Gastrocnemius medialis (tissue), 4 donors: ENCODE measurements at places on chromosomes 4 and X. TPM values are rescaled to one million over a fixed set of nuclear protein-coding genes. Genes with fewer than 3 reads are reported as not detected.

The ARR3 gene
- total RNA-seq = not detected

The SPOCK3 gene
- 0.36 TPM for total RNA-seq

The PRSS12 gene
- not detected for total RNA-seq

The CENPVL1 gene
- not detected for total RNA-seq

The PDE6B gene
- not detected for total RNA-seq

The TRPC5OS gene
- total RNA-seq = not detected

The RRAGB gene
- total RNA-seq = 9.0 TPM

DNA sequence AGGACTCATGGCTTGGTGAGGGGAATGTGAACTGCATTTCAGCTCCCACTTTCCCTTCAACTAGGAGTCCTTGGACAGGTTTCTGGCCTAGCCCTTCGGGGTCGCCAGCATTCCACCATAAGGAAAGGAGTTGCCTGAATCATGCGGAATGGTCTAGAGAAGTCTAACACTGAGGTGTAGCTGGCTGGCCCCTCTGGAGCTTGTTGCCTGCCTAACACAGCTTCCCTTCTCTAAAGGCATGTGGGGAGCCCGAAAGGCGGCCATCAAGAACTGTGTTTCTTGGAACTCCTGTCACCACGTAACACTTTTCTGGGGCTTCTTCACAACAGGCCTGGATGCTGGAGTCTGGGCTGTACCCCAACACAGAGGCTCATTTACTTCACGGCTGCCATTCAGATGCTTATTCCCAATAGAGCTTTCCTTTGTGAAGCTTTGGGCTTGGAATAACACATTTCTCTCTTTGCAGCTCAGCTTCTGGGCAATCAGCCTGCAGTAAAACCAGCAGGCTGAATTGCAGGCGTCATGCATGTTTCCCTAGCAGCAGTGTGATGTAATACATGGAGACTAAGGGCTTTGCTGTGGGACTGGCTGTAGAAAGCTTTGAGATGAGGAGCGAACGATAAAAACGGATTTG is 5.4 kb downstream of the GABRQ start:
- DNase-seq = no peak
- no peaks in the 10 kb centered on the region for H3K36me3 ChIP-seq
- H3K4me3 ChIP-seq = no peak overlapping the region
- no peaks in the 10 kb centered on the region for H3K4me1 ChIP-seq

- no peaks in the 10 kb centered on the region for H3K4me1 ChIP-seq
- H3K4me3 ChIP-seq = no peak overlapping the region
- no peak for DNase-seq
- no peak overlapping the region for H3K27ac ChIP-seq
Observed at GRCh38 chrX:13014111-13015096, 30.0 kb downstream of the FAM9C start.

DNA sequence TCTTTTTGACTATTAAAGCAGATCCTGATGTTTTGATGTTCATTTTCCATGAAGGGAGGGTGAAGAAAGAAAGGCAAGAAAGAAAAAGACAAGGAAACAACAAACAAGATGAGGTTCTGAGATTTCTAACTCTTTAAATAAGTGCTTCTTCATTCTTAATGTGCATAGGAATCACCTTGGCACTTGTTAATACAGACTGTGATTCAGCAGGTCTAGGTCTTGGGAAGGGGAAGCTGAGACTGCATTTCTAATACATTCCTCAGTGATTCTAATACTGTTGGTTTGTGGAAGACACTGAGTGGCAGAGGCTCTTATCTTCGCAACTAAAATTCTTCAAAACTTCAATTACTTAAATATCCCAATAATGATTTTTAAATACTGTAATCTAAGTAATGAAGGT is 95.2 kb upstream of the NAP1L5 start:
- H3K27ac ChIP-seq = no peak overlapping the region
- no peak overlapping the region for H3K4me3 ChIP-seq
- peaks cover 3% of the 10 kb centered on the region for H3K4me1 ChIP-seq
- no peaks in the 10 kb centered on the region for H3K36me3 ChIP-seq

GRCh38 chr4:182576601-182577289 is 333.5 kb downstream of the TENM3 start:
- DNase-seq = no peak
- H3K27me3 ChIP-seq = no peaks in the 10 kb centered on the region
- H3K36me3 ChIP-seq = no peaks in the 10 kb centered on the region
- no peak overlapping the region for H3K4me3 ChIP-seq
- H3K27ac ChIP-seq = no peak overlapping the region
- H3K4me1 ChIP-seq = no peaks in the 10 kb centered on the region

GRCh38 chr4:146674829-146675570 is 36.3 kb downstream of the POU4F2 start:
- H3K27ac ChIP-seq = no peak overlapping the region
- no peaks in the 10 kb centered on the region for H3K27me3 ChIP-seq
- H3K36me3 ChIP-seq = no peaks in the 10 kb centered on the region
- no peaks in the 10 kb centered on the region for H3K4me1 ChIP-seq

- DNase-seq = no peak
- no peaks in the 10 kb centered on the region for H3K36me3 ChIP-seq
Observed at GRCh38 chr4:83170952-83171399, 56.4 kb upstream of the PLAC8 start.

DNA sequence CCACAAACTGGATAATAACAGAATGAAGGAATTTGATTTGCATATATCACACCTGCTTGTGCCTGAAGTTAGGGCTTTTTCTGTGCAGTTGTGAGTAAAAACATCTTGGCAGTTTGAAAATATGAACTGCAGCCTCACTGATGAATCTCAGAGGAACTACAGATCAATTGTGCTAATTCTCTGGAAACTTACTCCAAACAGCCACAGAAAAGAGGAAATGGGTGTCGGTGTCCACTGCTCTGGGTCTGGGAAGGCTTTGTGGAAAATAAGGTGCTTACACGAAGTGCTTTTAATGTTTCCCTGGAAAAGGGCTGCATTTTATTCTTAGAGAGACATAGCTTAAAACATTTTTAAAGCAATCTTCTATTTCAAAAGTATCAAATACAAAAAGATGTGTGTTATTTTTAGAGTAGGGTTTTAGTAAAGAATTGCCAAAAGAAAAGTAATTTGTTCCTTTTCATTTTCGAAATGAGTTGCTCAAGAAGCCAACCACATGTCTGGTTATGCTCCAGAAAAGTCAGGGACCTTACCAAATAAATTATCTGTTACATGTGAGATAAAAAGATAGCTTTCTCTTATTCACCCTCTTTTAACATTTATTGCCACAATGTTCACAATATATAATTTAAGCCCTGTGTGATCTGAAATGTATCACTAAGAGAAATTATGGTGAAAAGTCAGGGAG is 240.1 kb downstream of the FRAS1 start:
- no peak overlapping the region for H3K27ac ChIP-seq
- peaks cover 8% of the 10 kb centered on the region for H3K4me1 ChIP-seq
- DNase-seq = no peak
- no peaks in the 10 kb centered on the region for H3K27me3 ChIP-seq
- no peaks in the 10 kb centered on the region for H3K36me3 ChIP-seq
- no peak overlapping the region for H3K4me3 ChIP-seq

- no peaks in the 10 kb centered on the region for H3K27me3 ChIP-seq
- H3K27ac ChIP-seq = no peak overlapping the region
- no peaks in the 10 kb centered on the region for H3K4me1 ChIP-seq
Observed at GRCh38 chr4:36235306-36235705, 9.0 kb downstream of the ARAP2 start.

DNA sequence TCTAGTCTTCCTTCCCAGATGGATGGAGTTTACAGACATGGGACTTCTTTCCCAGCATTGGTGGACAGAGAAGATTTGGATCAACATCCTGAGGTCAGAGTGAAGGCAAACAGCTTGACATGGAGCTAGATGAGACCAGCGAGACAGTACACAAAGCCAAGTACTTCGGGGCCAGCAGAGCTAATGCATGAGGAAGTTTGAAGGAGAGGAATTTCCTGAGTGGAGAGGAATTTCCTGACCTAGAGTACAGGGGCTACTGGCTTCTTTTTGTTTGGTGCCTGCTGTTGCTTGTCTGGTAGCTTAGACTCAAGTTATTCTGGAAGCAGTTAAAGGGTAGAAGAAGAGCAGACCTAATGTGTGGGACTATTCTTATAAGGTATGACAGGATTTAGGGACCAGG is 69.1 kb upstream of the EOLA2 start:
- H3K27ac ChIP-seq = no peak overlapping the region
- no peak for DNase-seq
- no peaks in the 10 kb centered on the region for H3K36me3 ChIP-seq

- H3K4me1 ChIP-seq = no peaks in the 10 kb centered on the region
- no peaks in the 10 kb centered on the region for H3K27me3 ChIP-seq
- no peak for DNase-seq
Observed at GRCh38 chrX:9683350-9683749, 82.3 kb downstream of the GPR143 start.

GRCh38 chr4:153266988-153267387 is 62.7 kb downstream of the TRIM2 start:
- no peaks in the 10 kb centered on the region for H3K27me3 ChIP-seq
- H3K4me3 ChIP-seq = no peak overlapping the region
- H3K36me3 ChIP-seq = no peaks in the 10 kb centered on the region
- no peak for DNase-seq
- H3K4me1 ChIP-seq = no peaks in the 10 kb centered on the region

GRCh38 chrX:66014556-66014955 is 25.3 kb downstream of the VSIG4 start:
- no peaks in the 10 kb centered on the region for H3K27me3 ChIP-seq
- no peaks in the 10 kb centered on the region for H3K4me1 ChIP-seq
- no peak overlapping the region for H3K27ac ChIP-seq
- H3K4me3 ChIP-seq = no peak overlapping the region

DNA sequence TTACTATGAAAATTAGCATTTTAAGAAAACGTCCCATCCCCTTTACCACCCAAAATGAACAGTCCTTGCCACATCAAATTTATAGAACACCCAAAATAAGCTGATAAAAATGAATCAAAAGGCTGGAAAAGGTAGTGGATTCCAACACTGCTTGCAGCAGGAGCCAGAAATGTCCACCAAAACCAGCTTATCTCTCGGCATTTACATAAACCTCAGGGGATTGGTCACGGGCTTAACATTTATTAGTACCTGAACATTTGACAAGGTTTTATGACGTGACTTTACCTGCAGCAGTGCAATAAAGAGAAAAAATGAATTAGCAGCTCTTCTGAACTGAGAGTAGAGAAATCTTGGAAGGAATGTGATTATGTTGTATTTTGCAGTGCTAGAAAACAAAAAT is 31.6 kb downstream of the ATP8A1 start:
- no peaks in the 10 kb centered on the region for H3K36me3 ChIP-seq
- H3K4me3 ChIP-seq = no peak overlapping the region
- no peak for DNase-seq
- no peak overlapping the region for H3K27ac ChIP-seq
- H3K4me1 ChIP-seq = peaks cover 42% of the 10 kb centered on the region
- no peaks in the 10 kb centered on the region for H3K27me3 ChIP-seq

DNA sequence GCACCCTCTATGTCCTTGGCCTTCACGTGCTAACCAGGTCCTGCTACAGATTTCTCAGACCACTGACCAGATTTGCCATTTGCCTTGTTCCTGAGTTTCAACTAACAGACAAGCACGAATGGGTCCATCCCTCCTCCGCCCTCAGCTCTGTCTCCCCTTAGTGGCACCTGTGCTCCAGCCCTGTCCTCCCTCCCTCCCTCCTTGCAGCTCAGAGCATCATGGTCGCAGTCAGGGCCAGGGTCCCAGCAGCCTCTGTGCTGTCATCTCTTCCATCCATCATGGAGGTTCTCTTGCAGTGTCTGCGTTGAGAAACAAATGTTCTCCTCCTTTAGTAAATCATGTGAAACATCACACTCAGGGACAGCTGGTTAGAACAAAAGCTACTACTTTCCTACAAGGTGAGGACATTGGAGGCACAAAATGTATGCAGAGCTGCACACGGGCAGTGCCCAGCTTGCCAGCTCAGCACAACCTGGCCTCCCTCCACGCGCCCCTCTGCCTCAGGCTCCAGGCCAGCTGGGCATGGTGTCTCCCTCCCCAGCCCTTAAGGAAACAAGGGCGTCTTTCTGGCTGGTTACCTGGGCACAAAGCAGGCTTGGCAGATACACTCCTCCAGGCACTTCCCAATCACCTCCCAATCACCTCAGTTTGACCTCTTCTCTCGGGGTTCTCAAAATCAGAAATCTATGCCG is 79.5 kb upstream of the ATP6AP2 start:
- no peak for DNase-seq
- no peaks in the 10 kb centered on the region for H3K36me3 ChIP-seq
- no peaks in the 10 kb centered on the region for H3K27me3 ChIP-seq
- no peak overlapping the region for H3K4me3 ChIP-seq
- no peak overlapping the region for H3K27ac ChIP-seq

DNA sequence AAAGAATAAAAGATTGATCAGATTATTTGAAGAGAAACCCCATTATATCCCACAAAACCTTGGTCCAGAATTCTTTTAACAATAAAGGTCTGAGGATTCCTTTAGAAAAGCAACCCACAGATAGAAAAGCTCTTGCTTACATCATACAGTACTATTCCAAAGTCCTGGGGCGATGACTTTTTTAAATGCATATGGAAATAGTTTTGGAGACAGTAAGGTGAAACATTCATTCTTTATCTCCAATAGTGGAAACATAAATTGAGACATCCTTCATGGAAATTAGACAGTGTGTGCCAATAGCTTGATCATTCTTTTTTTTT is 85.7 kb upstream of the UCP1 start:
- H3K4me1 ChIP-seq = no peaks in the 10 kb centered on the region
- peaks cover 5% of the 10 kb centered on the region for H3K36me3 ChIP-seq
- no peaks in the 10 kb centered on the region for H3K27me3 ChIP-seq
- H3K27ac ChIP-seq = no peak overlapping the region
- H3K4me3 ChIP-seq = no peak overlapping the region

DNA sequence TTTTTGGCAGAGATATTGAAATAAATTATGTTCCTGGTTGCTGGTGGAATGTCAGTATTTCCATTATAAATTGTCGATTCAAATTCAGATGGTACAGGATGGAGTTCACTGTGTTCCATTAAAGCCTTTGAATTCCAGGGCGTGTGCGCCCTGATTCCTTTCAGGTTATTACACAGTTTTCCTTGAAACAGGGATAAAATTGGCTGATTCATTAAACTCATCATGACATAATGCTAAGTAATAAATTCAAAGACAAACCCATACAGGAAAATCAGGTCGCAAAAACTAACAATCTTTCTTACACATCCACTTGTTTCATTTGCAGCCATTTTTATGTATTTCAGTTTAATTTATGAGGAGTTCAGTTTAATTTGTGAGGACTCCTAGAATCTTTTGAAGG is 51.1 kb downstream of the RWDD4 start:
- no peak overlapping the region for H3K4me3 ChIP-seq
- H3K27me3 ChIP-seq = no peaks in the 10 kb centered on the region
- DNase-seq = no peak
- no peaks in the 10 kb centered on the region for H3K36me3 ChIP-seq

- H3K27ac ChIP-seq = no peak overlapping the region
- no peaks in the 10 kb centered on the region for H3K27me3 ChIP-seq
- no peaks in the 10 kb centered on the region for H3K36me3 ChIP-seq
- no peaks in the 10 kb centered on the region for H3K4me1 ChIP-seq
- no peak overlapping the region for H3K4me3 ChIP-seq
Observed at GRCh38 chr4:126427853-126428252, 1113.1 kb downstream of the FAT4 start.

GRCh38 chr4:146640021-146640464 is 1.4 kb downstream of the POU4F2 start:
- peaks cover 49% of the 10 kb centered on the region for H3K27me3 ChIP-seq
- no peaks in the 10 kb centered on the region for H3K36me3 ChIP-seq
- no peak overlapping the region for H3K27ac ChIP-seq
- no peak overlapping the region for H3K4me3 ChIP-seq

- H3K27me3 ChIP-seq = no peaks in the 10 kb centered on the region
- no peak overlapping the region for H3K4me3 ChIP-seq
- H3K4me1 ChIP-seq = no peaks in the 10 kb centered on the region
- no peak overlapping the region for H3K27ac ChIP-seq
Observed at GRCh38 chrX:45320191-45320590, 119.5 kb upstream of the DIPK2B start.
